IMR-90 (cell line): ENCODE measurements at places on chromosomes 4 and X.

DNA sequence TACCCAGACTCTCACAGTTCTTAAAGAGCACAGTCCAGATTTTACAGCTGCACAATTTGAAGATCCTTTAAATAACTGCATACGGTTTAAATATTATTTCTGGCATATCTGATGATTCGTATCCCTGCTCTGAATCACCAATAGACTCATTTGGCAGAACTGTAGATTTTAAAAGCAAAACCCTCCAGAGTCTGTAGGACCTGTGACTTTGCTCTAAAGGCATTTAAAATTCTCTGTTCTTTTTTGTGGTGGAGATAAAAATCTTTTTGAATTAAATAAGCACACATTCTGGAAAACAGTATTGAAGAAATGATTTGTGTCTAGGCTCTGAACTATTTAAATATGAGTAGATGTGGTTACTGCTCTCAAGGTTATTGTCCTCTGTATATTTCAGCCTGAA lies 246.2 kb upstream of the PITX2 start:
- H3K4me3 ChIP-seq: no peak overlapping the region
- H3K4me1 ChIP-seq: peaks cover 2% of the 10 kb centered on the region
- H3K27me3 ChIP-seq: no peaks in the 10 kb centered on the region
- DNase-seq: peak; percentile 79
- H3K36me3 ChIP-seq: no peaks in the 10 kb centered on the region

- no peaks in the 10 kb centered on the region for H3K4me1 ChIP-seq
- H3K4me3 ChIP-seq: no peak overlapping the region
- DNase-seq: no peak
- H3K27me3 ChIP-seq: no peaks in the 10 kb centered on the region
- H3K36me3 ChIP-seq: no peaks in the 10 kb centered on the region
Measured at GRCh38 chr4:37400241-37400881, 155.8 kb downstream of the NWD2 start.

- no peaks in the 10 kb centered on the region for H3K4me1 ChIP-seq
- peaks cover 69% of the 10 kb centered on the region for H3K27me3 ChIP-seq
- DNase-seq: no peak
- H3K36me3 ChIP-seq: no peaks in the 10 kb centered on the region
Measured at GRCh38 chrX:107448998-107449835, at the start of gene FRMPD3. Gene FRMPD3, plus strand, starts transcription at chrX:107449652. Its CDS starts 76,937 bp downstream, at chrX:107526589.

DNA sequence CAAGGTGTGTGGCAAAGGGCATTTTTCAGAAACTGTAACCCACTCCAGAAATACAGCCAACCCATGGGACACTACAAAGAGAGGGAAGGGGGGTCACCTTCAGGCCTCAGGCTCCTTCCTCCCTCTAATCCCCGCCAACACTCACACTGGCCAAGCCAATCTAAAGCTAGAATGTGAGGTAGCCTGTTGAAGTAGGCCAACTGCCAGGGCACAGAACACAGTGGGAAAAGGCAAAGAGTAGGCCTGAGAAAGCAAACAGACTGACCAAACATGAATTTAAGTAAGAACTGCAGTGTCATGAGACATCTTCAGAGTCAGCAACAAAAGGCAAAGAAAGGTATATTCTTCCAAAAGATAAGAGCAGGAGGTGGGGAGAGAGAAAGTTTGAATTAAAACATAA lies 289.0 kb downstream of the HNRNPD start:
- H3K27me3 ChIP-seq: no peaks in the 10 kb centered on the region
- H3K4me3 ChIP-seq: no peak overlapping the region
- no peaks in the 10 kb centered on the region for H3K4me1 ChIP-seq
- no peak overlapping the region for H3K27ac ChIP-seq

- no peaks in the 10 kb centered on the region for H3K4me1 ChIP-seq
- peak; percentile 6 for DNase-seq
- H3K4me3 ChIP-seq: no peak overlapping the region
- no peak overlapping the region for H3K27ac ChIP-seq
- no peaks in the 10 kb centered on the region for H3K36me3 ChIP-seq
- H3K27me3 ChIP-seq: no peaks in the 10 kb centered on the region
Measured at GRCh38 chr4:91958596-91958995, 345.2 kb upstream of the GRID2 start.

GRCh38 chrX:20498851-20499635 lies 232.3 kb upstream of the RPS6KA3 start:
- peak overlapping the region; percentile 41; the same call in 1 of the 2 replicates for H3K27ac ChIP-seq
- no peaks in the 10 kb centered on the region for H3K36me3 ChIP-seq

DNA sequence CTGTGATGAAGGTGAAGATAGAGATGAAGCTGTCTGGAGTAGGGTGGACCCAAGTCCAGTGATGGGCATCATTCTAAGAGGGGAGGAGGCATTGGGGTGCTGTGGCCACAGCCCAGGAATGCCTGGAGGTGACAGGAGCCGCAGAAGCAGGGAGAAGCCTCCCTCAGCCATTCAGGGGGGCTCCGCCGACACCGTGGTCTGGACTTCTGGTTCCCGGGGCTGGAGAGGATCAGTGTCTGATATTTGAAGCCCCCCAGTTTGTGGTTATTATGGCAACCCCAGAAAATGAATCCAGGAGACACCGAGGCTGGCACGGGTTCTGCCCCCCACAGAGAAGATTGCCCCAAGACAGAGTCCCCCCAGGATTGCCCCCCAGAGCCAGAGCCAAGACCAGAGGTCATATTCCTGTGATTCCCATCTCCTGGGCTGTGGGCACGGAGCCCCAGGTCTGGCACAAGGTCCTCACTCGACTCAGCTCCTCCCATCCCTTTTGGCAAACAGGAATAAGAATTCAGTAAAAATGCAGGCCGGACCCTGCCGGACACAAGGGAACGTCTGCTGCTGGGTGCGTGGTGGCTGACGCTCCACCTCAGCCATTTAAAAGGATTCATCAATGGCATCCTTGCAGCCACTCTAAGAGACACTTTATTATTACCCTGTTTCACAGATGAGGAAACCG lies 116.6 kb downstream of the CPZ start:
- no peak for DNase-seq
- no peak overlapping the region for H3K4me3 ChIP-seq
- H3K27me3 ChIP-seq: no peaks in the 10 kb centered on the region
- no peaks in the 10 kb centered on the region for H3K36me3 ChIP-seq

- no peak for DNase-seq
- H3K27me3 ChIP-seq: no peaks in the 10 kb centered on the region
- H3K36me3 ChIP-seq: no peaks in the 10 kb centered on the region
Measured at GRCh38 chrX:10897768-10898167, 213.4 kb upstream of the HCCS start.

GRCh38 chrX:101442085-101442484 lies 34.1 kb downstream of the HNRNPH2 start:
- DNase-seq: no peak
- H3K27ac ChIP-seq: no peak overlapping the region
- H3K4me3 ChIP-seq: no peak overlapping the region
- no peaks in the 10 kb centered on the region for H3K27me3 ChIP-seq
- no peaks in the 10 kb centered on the region for H3K4me1 ChIP-seq
